ENCODE measurements at places on chromosomes 6 and 20.

DNA sequence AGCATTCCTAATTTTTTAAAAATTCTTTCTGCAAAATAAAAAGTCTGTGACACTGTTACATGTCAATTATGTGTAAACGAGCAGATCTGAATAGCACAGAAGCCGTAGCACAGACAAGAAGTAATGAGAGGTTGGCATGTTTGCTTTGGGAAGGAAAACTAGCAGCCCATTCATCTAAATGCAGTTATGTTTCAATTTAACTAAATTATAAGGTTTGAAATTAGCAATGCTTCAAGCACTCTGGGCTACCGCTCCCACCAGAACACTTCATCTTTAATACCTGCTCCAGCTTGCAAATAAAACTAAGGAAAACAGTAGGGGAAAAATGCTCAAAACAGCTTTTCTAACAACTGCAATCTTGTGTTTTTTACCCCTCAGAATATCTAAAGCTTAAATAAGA, 73.9 kb downstream of the PTPRK start:
- no peak for DNase-seq

DNA sequence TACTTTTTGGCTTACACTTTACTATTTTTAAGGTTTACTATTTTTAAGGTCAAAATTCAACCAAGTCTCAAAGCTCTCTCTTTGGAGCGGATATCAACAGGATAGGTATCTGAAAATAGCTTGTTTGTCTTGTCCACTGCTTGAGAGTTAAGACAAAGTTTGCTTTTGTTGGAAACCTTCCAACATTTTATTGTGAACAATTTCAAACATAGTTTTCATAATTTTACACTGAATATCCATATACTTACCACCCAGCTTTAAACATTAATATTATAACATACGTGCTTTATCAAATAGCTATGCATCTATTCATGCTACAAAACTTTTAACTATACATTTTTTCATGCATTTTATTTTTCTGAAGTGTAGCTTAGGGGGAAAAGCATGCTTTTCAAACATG, 109.9 kb downstream of the FYN start:
- DNase-seq, result no peak

DNA sequence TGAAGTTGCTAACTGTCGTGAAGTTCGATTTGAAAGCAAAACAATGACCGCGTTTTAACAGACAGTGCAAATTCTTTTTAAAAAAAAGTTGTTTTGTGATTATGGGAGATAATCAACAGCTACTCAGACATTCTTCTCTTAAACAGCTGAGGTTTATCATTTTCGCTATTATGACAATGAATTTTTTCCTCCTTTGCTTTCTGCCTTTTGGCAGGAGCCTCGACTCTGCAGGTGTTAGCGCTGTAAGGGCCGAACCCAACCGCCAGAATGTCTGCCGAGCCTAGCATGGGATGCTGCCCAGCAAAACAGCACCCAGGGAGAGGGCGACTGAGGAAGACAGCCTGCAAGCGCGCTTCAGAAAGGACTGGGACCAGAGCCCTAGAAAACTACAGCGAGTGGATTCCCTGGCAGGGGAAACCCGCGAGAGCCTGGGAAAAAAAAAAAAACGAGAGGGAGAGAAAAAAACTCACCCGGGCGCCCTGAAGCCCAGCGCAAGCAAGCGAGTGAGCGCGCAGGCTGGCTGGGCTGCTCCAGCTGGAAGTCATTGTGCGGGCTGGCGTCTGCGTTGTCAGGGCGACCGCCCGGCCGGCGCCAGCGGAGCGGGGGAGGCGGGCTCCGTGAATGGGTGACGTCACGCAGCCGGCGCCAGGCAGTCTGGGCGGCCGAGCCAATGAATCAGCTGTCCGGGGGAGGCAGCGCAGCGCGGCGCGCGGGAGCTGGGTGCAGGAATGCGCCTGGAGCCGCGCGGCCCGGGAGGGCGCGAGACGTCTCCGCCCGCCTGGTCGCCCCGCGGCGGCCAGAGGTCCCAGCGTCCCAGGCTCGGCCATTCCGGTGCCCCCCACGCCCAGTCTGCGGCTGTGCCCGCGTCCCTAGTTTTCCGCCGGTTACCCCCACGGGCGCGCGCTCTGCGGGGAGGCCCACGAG, 32.7 kb upstream of the ID4 start:
- DNase-seq, result peak; percentile 43

GRCh38 chr6:55220961-55221360, 46.6 kb downstream of the HCRTR2 start:
- DNase-seq, result no peak

GRCh38 chr6:32589596-32590449, at the start of gene HLA-DRB1:
TSS of gene HLA-DRB1 (minus strand) at chr6:32589848. CDS start at chr6:32589742, 106 bp downstream.
- DNase-seq, result no peak

DNA sequence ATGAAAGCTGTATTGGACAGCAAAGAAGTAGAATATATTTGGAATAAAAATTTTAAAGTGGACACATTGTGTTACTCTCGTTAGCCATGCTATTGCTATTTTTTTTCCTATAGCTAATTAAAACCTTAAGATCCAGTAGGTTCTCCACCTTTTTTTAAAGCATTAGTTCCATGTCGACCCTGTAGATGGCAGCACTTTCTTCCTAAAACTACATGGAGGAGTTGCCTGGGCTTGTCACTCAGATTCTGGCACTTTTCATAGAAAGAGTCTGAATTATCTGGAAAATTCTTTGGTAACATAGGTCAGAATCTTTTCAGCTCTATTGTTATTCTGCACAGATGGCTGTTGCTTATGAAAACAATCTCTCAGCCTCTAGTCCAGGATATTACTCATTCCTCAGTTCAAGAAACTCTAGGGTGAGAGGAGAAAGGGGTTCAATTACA, 42.0 kb upstream of the ESR1 start:
- DNase-seq, result no peak

- DNase-seq, result no peak
Measured at GRCh38 chr20:59808729-59809381, 124.6 kb downstream of the SYCP2 start.

DNA sequence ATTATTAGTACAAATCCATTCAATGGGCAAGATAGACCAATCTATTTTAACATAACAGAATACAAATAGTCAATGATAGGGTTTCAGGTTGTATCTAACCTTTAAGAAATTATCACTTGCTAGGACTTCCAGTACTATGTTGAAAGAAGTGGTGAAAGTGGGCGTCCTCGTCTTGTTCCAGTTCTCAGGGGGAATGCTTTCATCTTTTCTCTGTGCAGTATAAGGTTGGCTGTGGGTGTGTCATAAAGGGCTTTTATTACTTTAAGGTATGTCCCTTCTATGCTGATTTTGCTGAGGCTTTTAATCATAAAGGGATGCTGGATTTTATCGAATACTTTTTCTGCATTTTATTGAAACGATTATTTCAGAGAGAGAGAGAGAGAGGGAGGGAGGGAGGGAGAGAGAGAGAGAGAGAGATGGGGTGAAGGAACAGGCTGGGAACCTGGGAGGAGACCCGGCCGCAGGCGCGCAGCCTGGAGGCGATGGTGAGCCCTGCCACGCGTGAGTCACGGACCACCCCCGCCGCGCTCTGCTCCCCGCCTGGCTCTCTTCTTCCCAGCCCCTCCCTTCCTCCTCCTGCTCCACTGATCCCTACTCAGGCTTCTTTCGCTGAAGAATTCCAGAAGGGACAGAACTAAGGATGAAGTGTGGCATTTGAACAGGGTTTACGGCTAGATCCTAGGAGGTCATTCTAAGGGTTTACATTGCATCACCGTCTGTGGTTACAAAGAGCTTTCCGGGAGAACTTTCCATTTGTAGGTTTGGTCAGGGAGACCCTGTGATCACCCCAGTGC, 45.5 kb upstream of the HLA-E start:
- DNase-seq, result no peak

DNA sequence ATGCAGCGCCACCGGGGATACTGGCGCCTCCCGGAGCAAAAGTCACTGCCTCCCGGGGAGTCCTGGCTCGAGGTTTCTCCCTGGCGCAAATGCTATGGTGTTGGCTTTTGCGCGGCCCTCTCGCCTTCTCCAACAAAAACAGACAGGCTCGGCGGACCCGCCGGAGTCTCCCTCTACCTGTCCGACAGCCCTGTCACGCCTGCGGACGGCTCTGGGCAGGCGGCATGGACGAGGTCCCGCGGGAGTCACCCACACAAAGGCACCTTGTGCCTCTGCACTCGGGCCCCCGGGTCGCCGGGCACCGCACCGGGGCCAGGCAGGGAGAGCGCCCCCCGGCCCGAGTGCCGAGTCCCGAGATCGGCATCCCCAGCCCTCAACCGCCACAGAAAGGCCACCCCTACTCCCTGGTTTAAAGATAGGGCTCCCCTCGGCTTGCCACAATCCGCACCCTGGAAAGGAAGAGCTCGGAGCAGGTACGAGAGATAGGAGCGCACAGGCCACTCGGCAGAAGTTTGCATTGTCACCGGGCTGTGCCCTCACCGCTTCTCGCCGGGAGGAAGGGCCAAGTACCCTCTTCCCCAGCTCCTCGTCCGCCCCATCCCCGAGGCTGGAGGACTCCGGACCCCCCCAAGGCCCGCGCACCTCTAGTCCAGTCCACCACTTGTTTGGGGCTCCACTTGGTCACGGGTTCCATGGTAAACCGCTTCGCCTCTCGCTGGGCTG, 903 bp downstream of the CNKSR3 start:
- DNase-seq, result no peak

- no peak for DNase-seq
Measured at GRCh38 chr6:17883665-17884497, 103.6 kb downstream of the KIF13A start.

GRCh38 chr20:23646106-23646873, 8.5 kb upstream of the CST3 start:
- no peak for DNase-seq

DNA sequence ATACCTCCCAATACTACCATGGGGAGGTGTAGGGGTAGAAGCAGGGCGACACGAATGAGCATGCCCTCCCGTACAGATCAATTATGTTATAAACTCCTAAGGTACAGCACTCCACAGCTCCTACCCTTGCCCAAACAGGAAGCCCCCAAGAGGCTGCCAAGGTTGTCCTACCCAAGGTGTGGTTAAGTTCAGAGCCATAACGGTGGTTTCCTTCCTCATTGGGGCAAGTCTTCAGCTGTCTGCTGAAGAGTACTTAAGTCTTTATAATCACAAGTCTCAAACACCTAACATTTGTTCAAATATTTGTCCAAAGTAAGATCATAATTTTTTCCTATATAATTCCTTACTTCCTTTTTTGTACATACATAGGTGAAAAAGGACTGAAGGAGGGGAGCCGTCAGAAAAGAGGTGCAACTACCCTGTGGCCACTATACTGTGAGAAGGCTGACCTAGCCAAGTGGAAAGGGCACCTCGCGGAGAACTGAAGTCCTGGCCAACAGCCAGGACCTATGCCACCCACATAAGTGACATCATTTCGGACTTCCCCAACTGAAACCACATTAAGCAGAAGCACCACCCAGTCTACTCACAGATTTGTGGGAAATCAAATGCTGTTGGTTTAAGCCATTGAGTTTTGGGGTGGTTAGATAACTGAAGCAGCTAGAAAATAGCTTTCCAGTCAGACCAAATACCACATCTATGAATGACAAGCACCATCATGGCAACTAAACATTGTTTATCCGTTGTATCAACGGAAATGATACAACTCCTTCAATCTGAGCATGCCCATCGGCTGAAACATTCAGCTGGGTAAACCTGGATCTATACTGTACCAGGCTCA, 2.9 kb upstream of the RAB22A start:
- DNase-seq, result peak; percentile 43

DNA sequence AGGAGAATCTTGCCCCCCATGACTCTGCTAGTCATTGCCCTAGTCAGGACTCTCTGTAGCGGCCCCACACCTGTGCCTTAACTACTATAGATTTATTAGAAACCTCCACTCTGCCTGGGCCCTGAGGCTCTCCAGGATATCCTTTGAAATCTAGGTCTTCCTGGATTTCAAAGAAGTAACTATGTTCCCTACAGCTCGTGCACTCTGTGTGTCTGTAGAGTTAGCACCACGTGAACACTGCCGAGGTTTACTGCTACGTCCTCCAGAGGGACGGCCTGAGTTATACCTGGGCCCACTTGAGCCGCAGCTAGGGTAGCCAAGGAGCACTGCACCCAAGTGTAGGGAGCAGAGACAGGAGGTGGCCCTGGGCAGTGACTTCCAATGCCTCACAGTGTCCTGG, 19.8 kb downstream of the GLP1R start:
- no peak for DNase-seq

DNA sequence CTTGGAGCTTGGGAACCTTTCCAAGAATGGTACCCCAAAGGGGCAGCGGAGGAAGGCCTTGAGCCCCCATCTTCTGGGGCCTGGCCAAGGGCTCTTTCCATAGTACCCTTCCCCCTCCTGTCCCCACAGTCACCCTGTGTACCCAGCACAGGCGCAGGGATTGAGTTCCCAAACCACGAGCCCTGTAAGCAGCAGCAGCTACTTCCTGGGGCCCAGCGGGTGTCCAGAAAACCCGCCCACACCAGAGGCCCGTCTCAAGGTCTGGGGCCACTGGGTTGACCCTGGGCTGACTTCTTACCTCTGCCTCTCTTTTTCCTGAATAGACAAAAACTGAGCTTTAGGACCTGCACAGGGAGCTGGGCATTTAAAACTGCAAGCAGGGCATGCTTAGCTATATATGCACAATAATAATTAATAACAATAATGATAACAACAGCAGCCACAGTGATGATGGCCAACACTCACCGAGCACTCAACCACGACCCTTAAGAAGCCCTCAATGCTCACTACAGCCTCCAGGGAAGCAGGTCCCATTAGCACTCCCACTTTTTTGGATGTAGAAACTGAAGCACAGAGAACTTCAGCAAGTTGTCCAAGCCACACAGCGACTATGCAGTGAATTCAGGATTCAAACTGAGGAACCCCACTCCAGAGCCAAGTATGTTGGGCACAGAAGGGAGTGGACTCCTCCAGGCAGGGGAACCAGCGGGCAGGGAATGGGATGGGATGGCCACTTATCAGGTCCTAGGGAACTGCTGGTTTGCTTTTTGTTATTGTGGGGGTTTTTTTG, 14.5 kb downstream of the NOL4L start:
- no peak for DNase-seq

DNA sequence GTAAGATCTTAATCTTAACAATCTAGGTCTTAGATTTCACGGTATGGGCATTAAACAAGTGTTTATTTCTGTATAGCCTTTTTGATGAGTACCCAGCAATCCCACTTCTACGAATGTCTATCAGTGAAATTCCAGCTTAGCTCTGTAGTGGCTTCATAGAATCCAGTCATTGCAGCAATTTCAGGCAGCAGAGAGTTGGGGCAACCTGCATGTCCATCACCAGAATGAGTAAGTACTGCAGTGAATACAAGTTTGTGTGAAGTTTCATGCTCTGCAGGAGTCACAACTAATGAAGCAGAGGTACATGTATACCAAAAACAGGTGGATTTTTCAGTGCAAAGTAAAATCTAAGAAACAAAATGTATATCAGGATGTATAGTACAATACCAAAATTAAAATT, 151.7 kb downstream of the OR2B2 start:
- no peak for DNase-seq

Measured in stimulated activated CD4-positive, alpha-beta T cell treated with anti-CD3 and anti-CD28 coated beads, Interleukin-12 subunit alpha, Interleukin-12 subunit beta, amount 100 ng/mL, for 4 hours (primary cell).